ENCODE measurements at places on chromosomes 11 and 22. TPM values are rescaled to one million over a fixed set of nuclear protein-coding genes. Genes with fewer than 3 reads are reported as not detected.

DNA sequence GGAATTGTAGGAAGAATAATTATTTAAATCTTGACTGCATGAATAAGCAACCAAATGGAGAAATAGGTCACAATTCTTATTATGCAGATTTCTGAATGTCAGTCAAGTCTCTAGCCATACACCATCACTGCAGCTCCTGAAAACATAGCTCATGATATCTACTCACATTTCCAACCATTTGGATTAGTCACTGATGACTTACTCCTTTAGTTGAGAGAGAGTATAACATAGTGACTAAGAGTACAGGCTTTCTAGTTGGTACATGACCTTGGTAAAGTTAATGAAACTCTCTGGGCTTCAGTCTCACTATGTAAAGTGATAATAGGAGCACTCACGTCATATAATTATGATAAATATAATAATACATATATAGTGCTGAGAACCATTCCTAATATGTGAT lies 265.2 kb downstream of the KCNA4 start:
- DNase-seq = no peak

- no peak for DNase-seq
Observed at GRCh38 chr11:73570415-73571114, 27.3 kb downstream of the FAM168A start.

GRCh38 chr11:63547061-63547460 lies 10.5 kb downstream of the PLAAT4 start:
- DNase-seq = no peak

DNA sequence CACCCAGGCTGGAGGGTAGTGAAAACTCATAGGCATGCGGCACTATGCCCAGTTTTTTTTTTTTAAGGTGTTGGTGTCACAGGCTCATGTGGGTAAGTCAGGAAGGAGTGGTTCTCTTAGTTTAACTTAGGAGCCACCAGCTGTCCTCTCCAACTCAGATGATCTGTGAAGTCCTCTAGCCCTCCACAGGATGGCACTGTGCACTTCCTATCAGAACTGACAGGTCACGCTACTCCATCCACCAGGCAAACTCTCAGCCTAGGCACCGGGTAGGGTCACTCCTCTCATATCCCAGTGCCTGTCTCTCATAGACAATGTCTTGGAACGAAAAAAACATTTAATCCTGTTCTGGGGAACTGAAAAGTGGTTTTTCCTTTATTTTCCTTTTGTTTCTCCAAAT lies 16.5 kb downstream of the NAP1L4 start:
- DNase-seq = no peak

GRCh38 chr11:84812471-84812969 lies 814.6 kb downstream of the DLG2 start:
- no peak for DNase-seq

GRCh38 chr11:116329354-116330090 lies 443.3 kb downstream of the BUD13 start:
- no peak for DNase-seq

GRCh38 chr22:23093051-23093788 lies 22.9 kb downstream of the GNAZ start:
- DNase-seq = no peak

GRCh38 chr11:57598831-57599155 lies 1.3 kb downstream of the SERPING1 start:
- DNase-seq = no peak

GRCh38 chr11:72512956-72513355 lies 78.6 kb upstream of the CLPB start:
- DNase-seq = no peak

DNA sequence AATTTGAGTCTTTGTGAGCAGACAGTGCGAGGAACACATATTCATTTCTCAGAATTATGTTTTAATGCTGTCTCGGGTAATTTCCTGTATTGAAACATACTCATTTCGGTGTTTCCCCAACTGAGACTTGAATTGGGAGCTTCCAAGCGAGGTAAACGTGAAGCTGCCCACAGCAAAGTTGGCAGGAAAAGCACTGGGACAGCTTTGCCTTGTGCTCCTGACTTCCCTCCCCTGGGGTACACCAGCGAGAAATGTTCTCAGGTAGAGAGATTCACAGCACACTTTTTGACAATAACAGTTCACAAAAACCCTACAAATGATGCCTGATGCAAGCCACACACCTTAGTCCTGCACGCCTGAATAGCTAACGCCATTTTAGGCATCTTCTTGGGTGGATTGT lies 3.1 kb downstream of the HTR3B start:
- DNase-seq = no peak

DNA sequence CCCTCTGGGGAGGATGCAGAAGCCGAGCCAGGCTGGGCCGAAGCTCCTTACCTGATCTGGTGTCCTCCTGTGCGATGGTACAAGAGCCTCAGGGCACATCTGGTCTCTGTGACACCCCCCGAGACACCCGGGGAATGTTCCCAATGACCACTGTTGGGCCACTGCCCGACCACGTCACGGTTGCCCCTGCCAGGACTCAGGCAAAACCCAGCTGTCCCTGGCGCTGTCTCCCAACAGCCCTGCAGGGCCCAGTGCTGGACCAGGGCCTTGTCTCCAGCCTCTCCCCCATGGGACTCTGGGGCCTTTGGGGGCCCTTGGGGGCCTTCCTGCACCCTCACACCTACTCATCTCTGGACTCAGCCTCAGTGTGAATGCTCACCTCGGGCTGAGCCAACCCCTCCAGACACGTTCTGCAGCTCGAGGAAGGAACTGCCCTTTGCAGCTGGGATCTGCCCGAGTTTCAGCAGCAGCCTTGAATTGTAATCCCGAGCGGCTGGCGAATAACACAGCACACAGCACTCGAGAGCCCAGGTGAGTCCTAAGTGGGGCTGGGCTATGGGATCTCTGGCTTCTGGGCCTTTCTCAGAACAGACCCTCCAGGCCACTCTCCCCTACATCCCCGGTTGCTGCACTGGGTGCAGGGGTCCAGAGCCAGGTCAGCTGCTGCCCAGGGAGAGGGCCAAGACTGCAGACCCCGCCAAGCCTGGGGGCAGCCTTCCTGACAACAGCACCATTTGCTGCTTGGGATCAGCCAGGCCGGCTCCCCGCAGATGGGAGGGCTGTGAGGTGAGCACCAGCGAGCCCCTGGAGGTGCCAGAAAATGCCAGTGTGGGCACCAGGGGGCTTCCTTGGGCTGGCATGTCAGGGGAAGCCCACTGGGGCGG lies 39.8 kb downstream of the RTN4R start:
- no peak for DNase-seq

- DNase-seq = no peak
Observed at GRCh38 chr11:77407613-77408012, 66.3 kb downstream of the PAK1 start.

- no peak for DNase-seq
Observed at GRCh38 chr22:47056776-47057470, 294.5 kb downstream of the TBC1D22A start.

DNA sequence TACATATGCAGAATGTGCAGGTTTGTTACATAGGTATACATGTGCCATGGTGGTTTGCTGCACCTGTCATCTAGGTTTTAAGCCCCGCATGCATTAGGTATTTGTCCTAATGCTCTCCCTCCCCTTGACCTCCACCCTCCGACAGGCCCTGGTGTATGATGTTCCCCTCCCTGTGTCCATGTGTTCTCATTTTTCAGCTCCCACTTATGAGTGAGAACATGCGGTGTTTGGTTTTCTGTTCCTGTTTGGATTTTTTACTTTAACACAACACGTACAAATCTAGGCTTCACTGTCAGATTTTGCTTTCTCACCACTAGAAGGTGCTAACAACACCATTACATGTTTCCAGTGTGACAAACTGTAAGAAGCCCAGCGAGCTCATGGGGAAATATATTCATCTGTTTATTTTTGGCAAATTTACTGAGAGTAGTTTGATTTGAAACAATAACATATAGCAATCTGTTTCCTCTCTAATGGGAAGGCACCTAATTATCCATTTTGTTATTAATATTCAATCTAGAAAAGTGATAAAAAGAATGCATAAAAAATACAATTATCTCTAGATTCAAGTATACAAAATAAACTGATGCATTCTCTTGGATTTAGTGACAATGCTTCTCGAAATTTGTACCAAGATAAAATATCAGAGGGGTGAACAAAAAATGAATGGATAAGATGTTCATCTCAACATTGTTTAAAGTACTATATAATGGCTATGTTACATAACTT lies 23.2 kb upstream of the BIRC3 start:
- DNase-seq = no peak

GRCh38 chr11:65213322-65214211 lies 31.8 kb downstream of the CAPN1 start:
- DNase-seq = no peak

- no peak for DNase-seq
Observed at GRCh38 chr11:123640029-123640428, 14.4 kb downstream of the SCN3B start.

DNA sequence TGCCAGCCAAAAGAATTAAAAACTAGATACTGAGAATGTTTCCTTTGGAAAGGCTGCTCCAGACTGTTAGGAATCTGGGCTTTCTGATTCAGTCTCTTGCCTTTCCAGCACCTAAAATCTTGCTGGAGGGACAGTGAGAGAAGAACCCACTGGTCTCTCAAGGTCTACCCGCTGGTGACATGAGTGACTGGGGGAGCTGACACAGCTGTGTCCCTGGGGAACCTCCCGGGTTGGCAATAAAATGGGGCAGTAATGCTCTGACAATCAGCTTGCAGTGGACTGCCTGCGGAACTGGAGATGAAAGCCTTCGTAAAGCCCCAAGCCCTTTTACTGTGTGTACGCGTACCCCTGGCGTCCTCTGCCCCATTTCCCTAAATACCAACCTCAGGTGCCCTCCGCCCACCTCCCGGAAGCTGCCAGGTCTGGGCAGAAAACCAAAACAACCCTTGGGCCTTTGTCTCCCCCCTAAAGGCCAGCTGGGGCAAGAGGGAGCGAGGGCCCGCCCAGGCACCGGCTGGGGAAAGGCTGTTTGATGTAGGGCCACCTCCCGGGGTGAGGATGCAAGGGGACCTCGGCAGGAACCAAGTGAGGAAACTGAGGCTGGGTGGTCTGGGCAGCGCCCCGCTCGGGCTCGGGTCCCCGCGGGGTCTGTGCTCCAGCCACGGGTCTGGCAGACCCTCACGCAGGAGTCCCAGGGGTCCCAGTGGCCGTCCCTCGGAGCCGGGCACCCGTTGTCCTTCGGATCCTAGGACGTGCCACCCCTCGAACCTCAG lies 741 bp downstream of the CARS1 start:
- DNase-seq = no peak

- DNase-seq = no peak
Observed at GRCh38 chr22:35749808-35750207, 32.1 kb downstream of the APOL5 start.

GRCh38 chr11:44032299-44033085 lies 15.3 kb upstream of the ACCSL start:
- DNase-seq = no peak

DNA sequence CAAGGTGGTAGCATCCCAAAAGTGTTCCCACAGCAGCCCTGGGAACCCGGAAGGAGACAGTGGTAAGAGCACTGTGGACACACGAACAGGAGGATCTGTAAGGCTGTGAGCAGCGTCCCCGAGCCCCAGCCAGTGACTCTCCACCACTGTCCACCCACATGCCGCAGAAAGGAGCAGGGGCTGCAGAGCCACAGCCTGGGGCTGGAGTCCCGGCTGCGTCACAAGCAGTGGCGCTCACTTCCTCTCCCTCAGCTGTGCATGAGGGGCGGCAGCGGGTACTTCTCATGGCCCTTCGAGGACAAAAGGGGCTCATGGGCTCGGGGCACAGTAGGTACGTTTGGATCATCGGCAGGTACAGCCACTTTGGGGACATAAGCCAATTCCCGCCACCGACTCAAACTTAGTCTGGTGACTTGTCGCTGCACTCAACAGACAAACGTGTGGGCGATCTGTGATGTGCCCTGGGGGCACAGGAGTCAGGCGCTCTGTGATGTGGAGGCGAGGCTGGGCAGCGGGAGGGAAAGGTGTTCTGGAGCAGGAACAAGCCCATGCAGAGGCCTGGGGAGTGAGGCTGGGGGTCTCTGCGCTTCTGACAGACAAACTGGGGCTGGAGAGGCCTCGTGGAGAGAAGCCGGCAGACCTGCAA lies 68.5 kb downstream of the SCUBE1 start:
- DNase-seq = no peak

DNA sequence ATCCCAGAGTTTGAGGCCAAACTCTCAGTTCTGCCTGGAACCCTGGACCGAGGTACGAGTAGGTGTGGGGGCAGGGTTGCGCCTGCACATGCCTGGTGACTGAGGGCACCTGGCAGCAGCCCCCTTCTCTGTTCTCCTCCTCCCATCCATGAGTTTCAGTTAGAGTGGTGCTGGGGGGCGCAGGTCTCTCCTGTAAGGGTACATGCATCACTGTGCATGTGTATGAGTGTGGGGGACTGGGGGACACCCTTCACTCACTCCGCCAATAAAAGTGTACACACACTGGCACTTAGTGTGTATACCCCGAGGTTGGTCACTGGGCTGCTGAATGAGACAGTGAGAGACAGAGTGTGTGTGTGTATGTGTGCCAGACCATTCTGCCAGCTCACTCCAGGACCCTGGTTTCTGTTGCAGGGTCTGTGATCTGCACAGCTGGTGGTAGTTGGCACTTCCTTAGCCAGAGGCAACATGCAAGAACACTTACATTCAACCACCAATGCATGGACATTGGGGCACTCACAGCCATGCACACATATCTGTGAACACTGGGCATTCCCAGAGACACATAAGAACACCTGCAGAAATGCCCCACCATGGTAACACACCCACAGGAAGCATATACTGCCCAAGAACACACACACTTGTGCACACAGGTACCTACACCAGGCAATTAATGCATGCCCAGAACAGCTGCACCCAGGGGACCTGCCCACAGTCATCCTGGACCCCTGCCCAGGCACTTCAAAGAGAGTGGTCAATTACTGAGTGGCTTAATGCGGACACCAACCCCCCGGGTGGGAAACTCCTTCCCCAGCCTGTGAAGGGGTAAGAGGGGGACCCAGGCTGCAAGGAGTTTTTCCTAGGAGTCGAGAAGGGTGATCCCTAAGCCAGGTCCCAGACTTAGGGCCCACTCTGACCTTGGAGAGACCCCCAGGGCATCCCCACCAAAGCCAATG lies 1.2 kb upstream of the NRXN2 start:
- no peak for DNase-seq

DNA sequence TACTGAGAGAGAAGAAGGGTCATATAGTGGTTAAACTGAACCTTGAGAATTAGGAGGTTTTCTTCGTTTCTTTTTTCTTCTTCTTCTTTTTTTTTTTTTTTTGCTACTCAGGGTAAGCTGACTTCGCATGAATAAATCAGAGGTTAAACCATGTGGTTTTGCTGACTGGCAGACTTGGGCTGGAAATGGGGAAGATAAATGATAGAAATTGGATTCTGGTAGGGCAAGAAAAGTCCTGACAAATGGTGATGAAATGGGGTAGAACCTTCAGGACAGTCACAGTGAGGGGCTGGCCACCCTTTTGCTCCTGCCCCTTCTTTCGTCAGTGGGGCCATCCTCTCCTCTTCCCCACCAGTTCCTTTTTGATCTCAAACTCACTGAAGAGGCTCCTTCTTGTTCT lies 1.6 kb upstream of the SWAP70 start:
- DNase-seq = no peak

- DNase-seq = no peak
Observed at GRCh38 chr11:32216749-32217148, 125.9 kb downstream of the RCN1 start.

GRCh38 chr11:117230286-117230961 lies 1.4 kb downstream of the PCSK7 start:
- DNase-seq = no peak

- DNase-seq = no peak
Observed at GRCh38 chr11:105130189-105130813, 9.3 kb downstream of the CARD18 start.

RTN4R gene
- 19.0 TPM for total RNA-seq

ART1 gene
- not detected for total RNA-seq

OR8D1 gene
- not detected for total RNA-seq

FAM83F gene
- total RNA-seq = 2.8 TPM

CCDC81 gene
- 2.1 TPM for total RNA-seq

MUC5AC gene
- total RNA-seq = not detected

CNIH2 gene
- total RNA-seq = 46.0 TPM

CYTH4 gene
- total RNA-seq = not detected

NLRP10 gene
- total RNA-seq = not detected

Data from neural crest cell (in vitro differentiated cells).